Head of caudate nucleus (tissue), 42 donors: ENCODE measurements at places on chromosomes 5 and 9.

GRCh38 chr5:131622633-131623032, 12.4 kb downstream of the RAPGEF6 start:
- DNase-seq: no peak

- DNase-seq: no peak
Observed at GRCh38 chr5:64814073-64814472, 45.3 kb downstream of the CWC27 start.

GRCh38 chr5:41181691-41182564, 31.4 kb downstream of the C6 start:
- DNase-seq: no peak

- DNase-seq: no peak
Observed at GRCh38 chr5:170184737-170185136, 48.0 kb upstream of the C5orf58 start.

DNA sequence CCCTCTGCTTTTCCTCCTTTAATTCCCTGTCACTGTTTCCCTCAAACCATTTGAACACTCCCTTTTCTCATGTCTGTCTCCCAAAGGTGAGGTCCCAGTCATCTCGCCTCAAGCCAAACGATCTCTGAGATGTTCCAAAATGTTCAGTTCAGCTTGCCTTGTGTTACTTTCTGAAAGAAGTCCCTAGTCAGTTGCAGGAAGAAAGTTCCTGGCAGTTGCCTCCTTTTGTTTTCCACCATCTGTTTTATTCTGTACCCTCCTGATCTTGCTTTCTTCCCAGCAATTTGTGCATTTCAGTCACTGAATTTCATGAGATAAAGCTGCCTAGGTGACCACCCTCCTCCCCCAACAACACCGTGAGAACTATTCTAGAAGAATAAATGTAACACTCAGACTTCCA, 277.5 kb downstream of the EPB41L4A start:
- no peak for DNase-seq

DNA sequence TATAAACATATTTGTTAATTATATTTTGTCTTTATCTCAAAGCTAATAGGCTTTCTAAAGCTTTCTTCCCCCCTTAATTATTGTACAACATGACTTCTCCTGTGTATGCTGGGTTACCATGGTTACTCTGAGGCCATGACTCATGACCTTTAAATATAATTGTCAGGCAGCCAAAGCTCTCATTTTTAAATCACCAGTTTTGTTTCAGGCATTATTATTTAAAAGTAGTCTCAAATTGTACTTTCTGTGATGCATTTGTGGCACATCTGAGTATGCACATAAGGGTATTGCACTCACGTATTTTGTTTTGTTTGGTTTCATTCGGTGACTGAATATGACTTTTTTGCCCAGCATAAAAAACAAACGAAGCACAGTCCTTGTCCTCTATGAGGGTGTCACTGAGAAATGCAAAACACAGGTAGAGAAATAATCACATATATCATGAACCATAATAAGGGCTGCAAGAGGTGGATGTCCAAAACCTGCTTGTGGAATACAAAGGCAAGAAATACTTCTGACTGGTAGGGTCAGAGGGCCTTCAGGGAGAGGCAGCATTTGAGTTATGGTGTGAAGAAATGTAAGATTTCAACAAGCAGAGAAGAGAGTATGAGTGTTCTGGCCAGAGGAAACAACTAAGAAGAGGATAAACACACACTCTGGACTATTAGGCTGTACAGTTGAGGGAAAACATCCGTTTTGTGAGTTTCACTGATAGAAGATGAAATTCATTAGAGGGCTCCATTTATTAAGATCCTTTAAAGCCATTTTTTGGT, 2.1 kb downstream of the CCDC192 start:
- no peak for DNase-seq

DNA sequence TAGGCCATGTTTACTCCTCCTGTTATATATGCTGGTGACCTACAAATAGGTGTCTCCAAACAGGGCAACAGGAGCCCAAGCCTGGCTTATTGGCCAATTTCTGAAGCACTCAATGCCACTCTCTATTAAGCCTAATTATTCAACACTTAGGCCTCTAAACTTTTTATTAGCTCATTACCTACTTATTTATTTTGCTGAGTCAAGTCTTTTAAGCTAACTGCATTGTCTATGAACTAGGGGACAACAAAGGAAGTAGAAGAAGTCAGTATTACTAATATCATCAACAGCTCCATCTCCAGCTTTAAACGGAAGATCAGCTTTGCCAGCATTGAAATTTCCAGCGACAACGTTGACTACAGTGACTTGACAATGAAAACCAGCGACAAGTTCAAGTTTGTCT, 28.2 kb downstream of the GABRP start:
- no peak for DNase-seq

- no peak for DNase-seq
Observed at GRCh38 chr5:15103130-15103529, 231.6 kb upstream of the ANKH start.

- no peak for DNase-seq
Observed at GRCh38 chr5:19745247-19745646, 242.8 kb downstream of the CDH18 start.

DNA sequence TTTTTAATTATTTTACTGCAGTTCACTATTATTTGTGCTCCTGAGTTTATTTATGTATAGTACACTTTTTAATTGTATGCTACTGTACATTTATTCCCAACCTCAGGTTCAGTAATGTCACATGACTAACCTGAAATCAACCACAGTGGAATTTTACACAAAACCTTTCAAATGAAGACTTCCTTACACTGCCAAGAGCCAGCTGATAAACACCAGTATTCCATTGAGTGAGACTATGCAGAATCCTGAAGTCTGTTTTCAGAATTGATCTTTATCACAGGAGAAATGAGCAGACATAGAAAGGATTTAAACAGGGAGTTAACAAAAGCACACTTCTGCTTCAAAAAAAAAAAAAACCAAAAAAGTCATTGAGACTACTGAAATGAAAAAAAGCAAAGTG, 219.5 kb downstream of the PRR16 start:
- no peak for DNase-seq

GRCh38 chr5:111411301-111411700, 101.0 kb downstream of the STARD4 start:
- DNase-seq: no peak

DNA sequence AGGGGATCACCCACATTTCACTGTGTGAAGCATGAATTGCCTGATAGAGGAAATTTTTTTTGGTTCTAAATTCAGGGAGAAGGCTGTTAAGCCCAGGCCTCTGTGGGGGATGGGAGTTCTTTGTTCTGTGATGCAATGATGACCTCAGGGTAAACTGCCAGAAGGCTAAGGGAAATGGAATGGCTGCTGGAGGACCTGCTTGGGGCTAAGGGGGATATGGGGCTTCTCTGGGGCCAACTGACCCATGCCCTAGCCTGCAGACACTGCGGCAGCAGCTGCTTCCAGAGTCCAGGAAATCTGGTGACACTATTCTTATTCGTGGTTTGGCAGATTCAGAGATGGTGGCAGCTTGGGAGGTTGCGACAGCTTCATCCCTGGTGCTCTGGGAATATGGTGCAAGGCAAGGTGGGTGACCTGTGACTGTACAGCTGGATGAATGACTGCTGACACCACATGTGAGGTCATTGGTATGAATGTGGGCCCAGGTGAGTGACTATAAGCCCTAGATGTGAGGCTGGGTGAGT, 30.3 kb downstream of the VCP start:
- no peak for DNase-seq

DNA sequence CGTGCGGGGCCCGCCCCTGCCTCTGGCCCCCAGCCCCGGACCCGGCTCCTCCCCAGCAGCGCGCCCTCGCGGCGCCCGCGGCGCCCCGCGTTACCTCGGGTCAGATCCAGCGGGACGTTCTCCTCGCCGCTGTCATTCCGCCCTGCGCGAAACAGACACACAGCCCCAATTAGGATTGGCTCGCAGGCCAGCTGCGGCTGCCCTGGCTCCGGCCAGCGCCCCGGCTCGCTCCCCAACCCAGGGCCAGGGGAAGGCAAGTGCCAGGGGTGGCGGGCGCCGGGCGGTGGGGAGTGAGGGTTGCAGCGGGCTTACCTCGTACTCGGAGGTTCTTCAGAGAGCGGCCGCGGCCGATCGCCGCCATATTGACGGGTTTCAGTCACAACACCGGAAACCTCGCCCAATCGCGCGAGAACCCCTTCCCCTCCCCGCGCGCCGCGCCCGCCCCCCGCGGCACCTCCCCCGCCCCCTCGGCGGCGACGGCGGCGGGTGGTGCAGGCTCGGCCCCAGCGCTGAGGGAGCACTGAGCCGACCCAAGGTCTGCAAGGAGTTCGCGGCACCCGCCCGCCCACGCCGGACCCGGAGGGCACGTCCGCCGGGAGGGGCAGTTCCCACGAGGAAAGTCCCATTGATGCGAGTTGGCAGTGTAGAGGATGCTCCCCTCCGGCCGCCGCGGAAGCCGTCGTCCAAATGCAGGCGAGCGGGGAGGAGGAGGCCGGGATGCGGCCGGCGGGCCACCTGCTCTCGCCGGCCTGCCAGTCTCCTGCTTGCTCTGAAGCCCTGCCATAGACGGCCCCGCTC, at the start of gene RICTOR:
TSS of gene RICTOR (minus strand) at position 383 of the 798 bp plus-strand sequence. CDS start at position 361, 22 bp downstream.
- peak; percentile 94 for DNase-seq

DNA sequence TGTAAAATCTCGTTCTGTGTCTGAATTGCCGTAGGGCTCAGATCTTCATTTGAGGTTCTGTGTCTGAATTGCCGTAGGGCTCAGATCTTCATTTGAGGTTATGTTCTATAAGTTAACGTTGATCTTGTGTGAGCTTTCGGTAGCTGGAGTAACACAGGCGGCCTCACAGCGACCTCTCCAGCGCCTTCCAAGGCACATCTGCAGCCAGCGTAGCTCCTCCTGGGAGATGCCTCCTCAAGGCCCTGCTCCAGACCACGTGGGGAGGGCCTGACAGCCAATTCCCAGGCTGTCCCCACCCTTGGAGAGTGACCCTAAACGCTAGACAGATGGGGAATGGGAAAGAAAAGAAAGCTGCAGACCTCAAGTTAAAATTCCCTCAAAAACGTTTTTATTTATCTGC, 8.7 kb upstream of the AHRR start:
- no peak for DNase-seq

DNA sequence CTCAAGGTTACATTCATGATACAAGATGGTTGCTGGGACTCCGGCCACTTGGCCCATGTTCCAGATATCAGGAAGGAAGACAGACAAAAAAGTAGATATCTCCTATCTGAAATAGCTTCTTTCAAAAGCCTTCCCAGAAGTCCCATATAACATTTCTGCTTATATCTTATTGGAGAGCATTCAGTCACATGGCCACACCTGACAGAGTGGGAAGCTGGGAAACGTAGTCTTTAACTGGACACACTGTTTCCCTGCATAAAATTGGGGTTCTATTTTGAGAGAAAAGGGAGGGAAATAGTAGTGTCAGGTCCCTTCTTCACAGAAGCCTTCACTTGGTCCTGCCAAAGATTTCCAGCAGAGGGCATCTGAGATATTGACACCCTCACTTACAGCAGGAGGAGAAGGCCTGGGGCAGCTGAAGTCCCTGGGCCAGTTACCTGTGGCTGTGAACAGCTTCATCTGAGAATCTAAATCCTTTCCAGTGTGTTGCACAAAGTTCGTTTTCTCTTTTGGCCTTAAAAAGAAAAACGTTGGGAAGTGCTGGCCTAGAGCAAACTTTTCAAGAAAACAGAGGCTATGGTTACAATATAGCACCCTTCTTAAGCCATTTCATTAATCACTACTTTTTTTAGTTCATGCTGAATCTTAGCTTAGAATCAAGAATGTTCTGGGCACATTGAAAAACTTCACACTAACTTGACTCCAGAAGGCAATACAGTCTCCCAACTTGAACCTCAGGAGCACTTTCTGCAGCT, 33.5 kb downstream of the SPEF2 start:
- peak; percentile 57 for DNase-seq

- DNase-seq: no peak
Observed at GRCh38 chr5:91245074-91245452, 138.1 kb downstream of the ARRDC3 start.

DNA sequence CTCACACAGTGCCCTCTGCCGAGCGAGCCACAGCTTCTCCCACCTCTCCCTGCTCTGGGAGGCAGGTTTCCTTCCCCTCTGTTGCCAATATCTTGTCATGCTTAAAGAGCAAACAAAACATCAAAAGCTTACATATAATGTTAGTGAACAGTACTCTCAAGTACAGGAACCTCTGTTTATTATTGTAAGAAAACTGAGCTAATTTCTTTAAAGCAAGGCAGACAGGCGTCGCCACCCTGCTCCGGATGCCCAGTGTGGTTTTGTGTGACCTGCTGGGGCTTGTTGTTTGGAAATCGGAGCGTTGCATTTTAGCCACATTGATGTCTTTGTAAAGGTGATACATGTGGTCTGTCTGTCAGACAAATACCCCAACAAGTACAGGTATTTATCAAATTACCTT, 401.4 kb upstream of the IRX1 start:
- no peak for DNase-seq

- no peak for DNase-seq
Observed at GRCh38 chr5:154868702-154869101, 10.3 kb downstream of the CNOT8 start.

DNA sequence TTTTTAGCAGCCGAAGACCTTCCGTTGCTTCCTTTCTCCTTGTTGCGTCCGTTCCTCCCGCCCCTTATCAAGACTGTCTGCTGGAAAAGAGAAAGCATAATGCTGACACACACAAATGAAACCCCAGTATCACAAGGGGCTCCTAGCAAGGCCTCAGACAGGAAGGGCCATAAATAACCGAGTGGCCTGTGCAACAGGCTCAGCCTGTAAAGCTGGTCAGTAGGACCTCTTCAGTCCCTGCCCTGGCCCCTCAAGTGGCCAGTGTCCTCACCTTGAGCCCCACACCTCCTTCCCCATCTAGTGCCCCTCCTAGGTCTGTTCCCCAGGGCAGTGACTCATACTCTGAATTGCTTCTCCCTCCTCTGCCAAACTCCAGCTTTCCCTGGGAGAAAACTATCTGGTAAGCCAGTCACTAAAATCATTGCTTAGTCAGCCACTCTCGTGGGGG, 174.6 kb upstream of the IL12B start:
- DNase-seq: no peak

- DNase-seq: no peak
Observed at GRCh38 chr5:133749331-133749985, 137.1 kb upstream of the FSTL4 start.

GRCh38 chr5:104937598-104937997, 1375.0 kb upstream of the NUDT12 start:
- no peak for DNase-seq

DNA sequence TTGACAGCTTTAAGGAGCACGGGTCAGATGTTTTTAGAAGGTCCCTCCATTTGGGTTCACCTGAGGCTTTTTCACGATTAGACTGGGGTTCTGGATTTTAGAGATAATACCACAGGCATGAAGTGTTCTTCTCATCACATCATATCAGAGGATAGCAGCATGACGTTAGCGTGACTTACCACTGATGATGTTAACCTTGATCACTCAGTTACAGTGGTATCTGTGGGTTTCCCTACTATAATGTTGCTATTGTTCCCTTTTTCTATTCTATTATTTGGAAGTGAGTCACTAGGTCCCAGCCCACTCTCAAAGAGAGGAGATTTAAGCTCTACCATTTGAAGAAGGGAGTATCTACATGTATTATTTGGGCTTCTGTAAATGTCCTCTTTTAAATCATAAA, 300.0 kb downstream of the MAST4 start:
- DNase-seq: no peak
